ENCODE measurements at places on chromosomes 4 and X. TPM values are rescaled to one million over a fixed set of nuclear protein-coding genes. Genes with fewer than 3 reads are reported as not detected.

- DNase-seq = no peak
Observed at GRCh38 chrX:24325231-24325630, 11.4 kb upstream of the SUPT20HL2 start.

Gene SEC24D
- 28.3 TPM for total RNA-seq

GRCh38 chr4:71941001-71941400 lies 90.8 kb upstream of the NPFFR2 start:
- DNase-seq = no peak

GRCh38 chr4:5212255-5213013 lies 161.2 kb downstream of the STK32B start:
- DNase-seq = no peak

DNA sequence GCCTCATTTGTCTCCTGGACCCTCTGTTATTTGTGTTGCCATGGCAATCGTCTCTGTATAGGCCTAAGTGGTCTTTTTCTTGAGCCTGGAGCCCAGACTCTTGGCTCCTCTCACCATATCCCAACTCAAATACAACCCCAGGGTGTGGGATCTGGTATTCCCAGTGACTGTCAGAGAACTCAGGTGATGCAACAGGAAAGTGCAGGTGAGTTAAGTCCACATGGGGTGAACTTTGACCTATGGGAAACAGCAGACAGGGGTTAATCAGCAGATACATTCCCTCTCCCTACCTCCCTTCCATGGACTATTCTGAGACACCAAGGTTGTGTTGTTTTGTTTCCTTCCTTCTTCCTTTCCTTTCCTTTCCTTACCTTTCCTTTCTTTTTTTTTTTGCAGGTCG lies 130.9 kb upstream of the RPS6KA3 start:
- DNase-seq = no peak

DNA sequence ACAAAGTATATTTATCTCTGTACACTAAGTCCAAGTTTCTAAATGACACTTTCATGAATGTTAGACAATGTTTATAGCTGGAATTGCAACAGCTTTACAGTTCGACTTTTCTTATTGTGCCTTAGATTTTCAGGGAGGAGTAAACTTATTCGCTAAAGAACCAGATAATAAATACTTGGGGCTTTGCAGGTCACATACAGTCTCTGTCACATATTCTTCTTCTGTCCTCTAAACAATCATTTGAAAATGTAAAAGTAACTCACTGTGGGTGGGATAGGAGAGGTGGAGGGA lies 132.6 kb downstream of the SPRY1 start:
- DNase-seq = no peak

- DNase-seq = no peak
Observed at GRCh38 chr4:172648471-172648870, 520.1 kb upstream of the GALNT7 start.

Gene CCDC158
- total RNA-seq = 0.17 TPM

DNA sequence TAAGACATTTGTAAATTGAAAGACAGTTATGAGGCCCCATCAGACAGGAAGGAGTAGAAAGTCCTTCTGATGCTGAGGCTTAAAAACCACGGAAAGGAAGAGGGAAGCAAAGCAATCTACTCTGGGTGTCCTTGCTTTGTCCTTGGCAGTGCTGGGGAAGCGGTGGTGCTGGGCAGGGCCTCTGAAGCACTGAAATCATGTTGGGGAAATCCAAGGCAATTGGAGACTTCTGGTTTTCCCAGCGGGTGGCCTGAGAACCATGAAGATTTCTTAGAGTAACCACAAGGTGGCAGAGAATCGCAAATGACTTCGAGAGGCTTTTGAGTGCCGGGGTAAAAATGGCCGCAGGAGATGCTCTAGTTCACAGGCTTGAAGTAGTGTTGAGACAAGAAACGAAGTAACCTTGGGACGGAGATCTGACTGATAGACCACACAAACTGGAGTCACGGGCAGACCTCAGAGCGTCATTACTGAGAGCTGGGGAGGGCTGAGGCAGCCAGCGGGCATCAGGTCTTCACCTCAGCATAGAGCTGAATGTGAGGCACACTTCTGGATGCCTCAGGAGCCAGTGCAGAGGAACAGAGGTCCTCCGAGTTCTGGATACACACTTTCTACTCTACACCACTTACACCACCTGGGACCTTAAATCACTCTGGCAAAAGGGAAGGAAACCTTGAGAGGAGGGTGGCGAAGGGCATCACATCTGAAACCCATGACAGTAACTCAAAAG lies 130.7 kb upstream of the GPRIN3 start:
- peak; percentile 29 for DNase-seq

Gene TRMT44
- total RNA-seq = 17.8 TPM

DNA sequence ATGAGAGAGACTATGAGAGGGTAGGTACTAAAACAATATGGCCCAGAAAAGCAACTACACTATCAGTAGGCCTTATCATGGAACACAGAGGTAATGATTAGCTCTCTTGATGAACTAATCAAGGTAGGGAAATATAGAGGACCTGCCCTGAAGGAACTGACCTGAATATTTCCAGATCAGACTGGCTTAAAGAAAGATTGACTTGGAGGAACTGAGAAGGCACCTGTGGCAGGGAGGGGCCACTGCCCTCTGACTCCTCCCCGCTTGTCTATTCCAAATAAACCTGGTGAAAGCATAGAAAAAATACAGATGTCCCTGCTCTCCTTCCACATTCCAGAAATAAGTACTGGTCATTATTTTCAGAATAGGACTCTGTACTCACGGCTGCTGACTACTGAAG lies 5.5 kb downstream of the RPS6KA6 start:
- no peak for DNase-seq

DNA sequence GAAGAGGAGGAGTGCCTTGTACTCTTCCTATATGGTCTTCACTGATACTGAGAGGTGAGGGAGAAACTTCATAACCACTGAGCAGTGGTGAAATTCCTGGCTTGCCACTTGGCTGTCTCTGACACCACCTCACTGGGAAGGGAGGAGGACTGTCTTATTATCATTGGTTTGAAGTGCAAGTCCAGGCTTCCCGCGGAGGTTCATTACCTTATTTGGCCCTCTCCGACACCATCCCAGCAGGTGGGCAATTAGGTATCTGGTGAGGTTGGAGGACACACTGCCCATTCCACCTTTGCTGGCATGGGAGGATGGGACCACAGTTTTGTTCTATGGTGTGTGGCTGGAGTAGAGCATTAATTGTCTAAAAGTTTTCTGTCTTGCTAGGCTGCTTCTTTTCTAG lies 206.1 kb downstream of the LHFPL1 start:
- DNase-seq = no peak

DNA sequence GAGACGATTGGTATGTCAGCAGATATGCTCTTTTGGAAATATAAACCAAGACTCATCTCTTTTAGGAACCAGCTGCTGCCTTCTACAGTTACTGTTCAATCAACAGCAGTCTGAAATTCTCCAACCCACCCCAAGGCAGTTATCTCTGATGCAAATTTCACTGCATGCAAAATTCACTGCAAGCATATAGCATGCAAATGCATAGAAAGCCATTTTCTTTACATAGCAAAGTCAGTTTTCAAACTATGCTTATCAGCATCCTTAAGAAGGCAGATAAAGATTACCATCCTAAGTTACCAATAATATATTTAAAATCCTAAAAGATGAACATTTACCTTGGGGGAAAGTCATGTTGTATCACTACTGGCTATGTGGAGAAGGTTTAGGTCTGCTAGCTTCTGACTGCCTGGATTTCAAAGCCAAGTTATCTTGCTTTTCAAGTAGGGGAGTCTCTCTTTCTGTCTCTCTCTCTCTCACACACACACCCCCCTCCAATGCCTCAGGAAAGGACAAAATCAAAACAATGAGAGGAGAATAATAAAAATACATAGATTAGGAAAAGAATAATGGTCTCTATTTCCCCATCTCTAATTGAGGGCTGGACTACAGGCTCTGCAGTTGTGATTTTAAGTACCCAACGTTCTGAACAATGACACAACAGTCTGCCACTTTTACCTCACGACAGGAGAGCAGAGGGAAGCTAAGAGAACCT lies 1.5 kb downstream of the NMU start:
- no peak for DNase-seq

GRCh38 chr4:154779362-154779947 lies 1.6 kb upstream of the RBM46 start:
- peak; percentile 22 for DNase-seq

GRCh38 chrX:149131774-149132173 lies 373.3 kb downstream of the IDS start:
- no peak for DNase-seq

DNA sequence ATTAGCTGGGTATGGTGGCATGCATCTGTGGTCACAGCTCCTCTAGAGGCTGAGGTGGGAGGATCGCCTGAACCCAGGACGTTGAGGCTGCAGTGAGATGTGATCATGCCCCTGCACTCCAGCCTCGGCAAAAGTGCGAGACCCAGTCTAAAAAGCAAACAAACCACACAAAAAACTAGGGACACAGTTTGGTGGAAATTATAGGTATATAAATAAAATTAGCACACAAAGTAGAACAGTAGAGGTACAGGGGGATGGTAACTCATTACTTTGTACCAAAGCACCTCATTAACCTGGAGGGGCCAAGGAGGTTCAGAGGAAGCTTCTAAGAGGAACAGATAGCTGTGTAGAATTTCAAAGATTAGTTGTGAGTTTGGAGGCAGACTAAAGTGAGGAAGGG lies 5.1 kb downstream of the VBP1 start:
- no peak for DNase-seq

DNA sequence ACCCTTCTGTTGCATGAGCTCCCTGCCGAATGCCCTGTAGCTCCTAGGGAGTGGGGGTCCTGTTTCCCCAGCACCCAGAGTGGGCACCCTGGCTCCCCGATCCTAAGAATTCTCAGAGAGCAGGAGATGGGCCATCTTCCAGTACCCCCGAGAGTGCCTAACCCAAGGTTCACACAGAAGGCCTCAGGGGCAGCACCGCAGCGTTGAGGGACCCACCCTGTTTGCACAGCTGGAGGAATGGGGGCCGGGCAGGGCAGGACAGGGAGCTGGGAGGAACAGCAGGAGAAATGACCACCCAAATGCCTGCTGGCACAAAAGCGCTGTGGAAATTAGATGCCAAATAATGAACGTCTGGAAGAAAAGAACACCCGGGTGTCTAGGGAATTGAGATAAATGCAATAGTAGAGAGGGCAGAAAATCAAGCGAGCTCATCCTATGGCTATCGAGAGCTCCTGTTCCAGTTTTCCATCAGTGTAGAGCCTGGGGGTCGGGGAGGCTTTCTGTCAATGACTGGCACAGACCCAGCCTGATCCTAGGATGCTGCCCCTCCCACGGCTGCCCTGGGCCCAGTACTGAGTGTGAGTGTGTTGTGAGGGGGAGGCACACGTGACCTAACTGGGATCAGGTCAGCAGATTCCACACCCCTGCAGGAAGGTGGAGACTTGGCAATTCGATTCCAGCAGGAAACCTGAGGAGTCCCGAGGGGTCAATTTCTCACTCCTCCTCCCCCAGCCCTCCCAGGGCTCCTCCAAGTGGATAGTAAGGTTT lies 25.7 kb downstream of the SEPTIN6 start:
- no peak for DNase-seq

DNA sequence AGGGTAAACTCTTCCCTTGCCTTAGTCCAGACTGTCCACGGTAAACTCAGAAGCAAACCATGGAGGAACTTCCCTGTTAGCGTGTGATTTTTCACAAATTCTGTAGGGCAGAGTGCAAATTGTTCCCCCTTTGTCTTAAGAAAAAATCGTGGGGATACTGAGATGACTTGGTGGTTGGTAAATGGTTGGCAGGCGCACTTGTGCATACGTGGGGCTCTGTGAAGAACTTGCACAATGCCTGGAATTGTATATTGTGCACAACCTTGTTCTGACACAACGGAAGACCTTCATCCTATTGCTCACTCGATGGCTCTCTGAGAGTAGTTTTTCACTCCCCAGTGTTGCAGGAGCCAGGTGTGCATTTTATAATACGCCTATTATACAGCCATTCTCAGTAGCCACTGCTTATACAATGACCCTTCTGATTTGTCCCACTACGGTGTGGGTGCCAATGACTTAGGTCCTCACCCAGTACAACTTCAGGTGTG lies 150.0 kb downstream of the SPRY1 start:
- DNase-seq = no peak

GRCh38 chr4:131063878-131064277 lies 1967.9 kb downstream of the C4orf33 start:
- no peak for DNase-seq

Gene DUX4
- not detected for total RNA-seq

Gene METAP1
- 87.9 TPM for total RNA-seq

Measured in epithelial cell of proximal tubule (primary cell).